ENCODE measurements at places on chromosomes 5 and 9. TPM values are rescaled to one million over a fixed set of nuclear protein-coding genes. Genes with fewer than 3 reads are reported as not detected.

GRCh38 chr5:393846-394275 lies 49.1 kb upstream of the EXOC3 start:
- no peak for ATAC-seq

TMEFF1 gene
- total RNA-seq, result not detected

ADAMTS6 gene
- 1.4 TPM for total RNA-seq

DNA sequence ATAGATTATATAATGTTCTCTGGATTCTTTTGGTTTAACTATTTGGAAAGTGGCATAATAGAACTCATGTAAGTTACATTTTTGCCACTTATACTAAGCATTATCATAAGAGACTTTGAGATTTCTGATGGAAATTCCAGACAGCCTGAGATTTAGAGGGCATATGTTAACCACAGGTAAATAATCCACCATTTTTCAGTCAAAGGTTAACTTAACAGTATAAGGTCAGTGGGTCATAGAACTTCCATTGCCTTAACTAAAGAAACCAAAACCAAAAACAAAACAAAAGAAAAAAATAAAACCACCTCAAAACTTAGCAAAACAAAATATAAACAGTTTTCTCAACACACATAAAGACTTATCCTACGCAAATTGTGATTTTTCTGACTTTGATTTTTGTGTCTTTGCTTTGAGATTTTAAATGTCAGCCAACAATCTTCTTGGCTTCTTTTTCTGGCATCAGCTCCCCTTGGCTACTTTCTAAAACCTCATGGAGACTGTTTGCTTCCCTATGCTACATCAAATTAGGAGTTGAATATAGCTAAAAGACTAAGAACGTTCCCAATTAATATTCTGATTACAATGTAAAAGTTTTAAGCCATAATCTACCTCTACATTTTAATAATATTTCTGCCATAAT lies 430.1 kb upstream of the DAB2 start:
- ATAC-seq, result no peak

DNA sequence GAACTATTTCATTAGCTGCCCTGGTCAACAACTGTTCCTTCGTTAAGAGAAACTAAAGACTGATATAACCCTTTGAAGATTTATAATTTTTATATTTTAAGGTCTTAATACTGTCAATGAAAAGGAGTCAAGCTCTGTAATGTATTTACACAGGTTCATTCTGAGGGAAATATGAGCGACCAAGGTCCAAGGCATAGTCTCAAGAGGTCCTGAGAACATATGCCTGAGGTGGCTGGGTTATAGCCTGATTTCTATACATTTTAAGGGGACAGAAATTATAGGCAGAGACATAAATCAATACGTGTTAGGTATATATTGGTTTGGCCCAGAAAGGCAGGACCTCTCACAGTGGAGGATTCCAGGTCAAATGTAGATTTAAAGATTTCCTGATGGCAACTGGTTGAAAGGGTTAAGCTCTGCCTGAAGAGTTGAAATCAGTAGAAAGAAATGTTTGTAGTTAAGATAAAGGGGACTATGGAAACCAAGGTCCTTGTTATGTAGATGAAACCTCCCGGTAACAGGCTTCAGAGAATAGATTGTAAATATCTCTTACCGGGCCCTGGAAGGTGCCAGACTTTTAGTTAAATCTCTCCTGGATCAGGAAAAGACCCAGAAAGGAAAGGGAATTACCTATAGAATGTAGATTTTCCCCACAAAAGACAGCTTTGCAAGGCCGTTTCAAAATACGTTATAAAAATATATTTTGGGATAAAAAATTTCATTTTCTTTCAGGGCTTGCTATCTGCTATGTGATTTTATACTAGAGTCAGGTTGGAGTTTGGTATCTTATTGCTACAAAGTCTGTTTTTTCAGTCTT lies 107.3 kb upstream of the PRLR start:
- ATAC-seq, result no peak

- ATAC-seq, result no peak
These were observed 139.8 kb downstream of the MPDZ start for GRCh38 chr9:13139641-13140171.

- ATAC-seq, result no peak
These were observed 4.7 kb downstream of the ADGRD2 start for GRCh38 chr9:124454791-124455443.

- ATAC-seq, result no peak
These were observed 53.5 kb upstream of the FCN1 start for GRCh38 chr9:134971196-134971595.

DNA sequence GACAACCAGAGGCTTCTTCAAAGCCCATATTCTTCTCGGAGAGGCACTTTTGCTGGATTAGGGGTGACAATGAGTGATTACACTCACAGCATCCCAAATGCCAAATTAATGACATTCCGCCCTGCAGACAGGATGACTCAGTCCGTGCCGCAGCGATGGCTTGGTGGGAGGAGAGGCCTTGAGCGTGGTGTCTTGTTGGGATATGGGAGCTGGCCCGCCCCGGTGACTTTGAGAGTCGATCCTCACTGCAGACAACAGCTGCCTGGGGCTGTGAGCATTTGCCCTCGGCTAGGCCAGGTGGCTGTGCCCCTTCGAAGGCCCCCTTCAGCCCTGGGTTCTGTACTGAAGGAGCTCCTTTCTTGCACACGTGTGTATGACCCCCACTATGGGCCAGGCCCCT lies 29.8 kb downstream of the OLFM1 start:
- no peak for ATAC-seq

DNA sequence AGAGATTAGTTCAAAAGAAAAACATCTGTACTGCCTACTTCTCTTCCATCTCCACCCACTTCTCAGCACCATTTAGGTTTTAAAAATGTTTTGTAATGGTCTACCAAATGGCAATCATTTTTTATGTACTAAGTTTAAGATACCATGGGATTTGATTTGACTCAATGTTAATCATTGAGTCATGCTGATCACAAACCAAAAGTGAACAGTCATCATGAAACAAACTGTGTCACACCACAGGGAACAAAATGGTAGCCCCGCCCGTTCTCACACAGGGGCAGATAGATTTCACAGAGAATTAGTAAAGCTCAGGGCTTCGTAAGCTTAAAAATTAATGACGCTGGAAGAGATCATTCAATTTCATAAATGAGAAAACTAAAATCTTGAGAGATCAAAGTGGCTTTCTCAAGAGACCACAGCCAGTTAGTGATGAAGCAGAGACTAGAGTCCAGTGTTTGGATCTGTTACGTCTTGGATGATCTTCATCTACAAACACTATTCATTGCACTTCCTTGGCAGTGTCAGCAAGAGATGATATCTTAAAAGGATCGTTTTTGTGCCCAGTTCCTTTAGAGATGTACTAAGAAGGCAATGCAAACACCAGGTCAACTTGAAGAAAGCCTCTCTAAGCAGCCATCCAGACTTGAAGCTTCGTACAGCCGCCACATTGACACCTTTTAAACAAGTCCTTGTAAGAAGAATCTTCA lies 33.9 kb upstream of the TRIO start:
- ATAC-seq, result peak; percentile 91

- ATAC-seq, result no peak
These were observed 252.3 kb downstream of the NR3C1 start for GRCh38 chr5:143151056-143151700.

PCDHGB6 gene
- total RNA-seq, result not detected

- no peak for ATAC-seq
These were observed 9.0 kb upstream of the PAPPA start for GRCh38 chr9:116144555-116144954.

TRAF1 gene
- 164 TPM for total RNA-seq

DNA sequence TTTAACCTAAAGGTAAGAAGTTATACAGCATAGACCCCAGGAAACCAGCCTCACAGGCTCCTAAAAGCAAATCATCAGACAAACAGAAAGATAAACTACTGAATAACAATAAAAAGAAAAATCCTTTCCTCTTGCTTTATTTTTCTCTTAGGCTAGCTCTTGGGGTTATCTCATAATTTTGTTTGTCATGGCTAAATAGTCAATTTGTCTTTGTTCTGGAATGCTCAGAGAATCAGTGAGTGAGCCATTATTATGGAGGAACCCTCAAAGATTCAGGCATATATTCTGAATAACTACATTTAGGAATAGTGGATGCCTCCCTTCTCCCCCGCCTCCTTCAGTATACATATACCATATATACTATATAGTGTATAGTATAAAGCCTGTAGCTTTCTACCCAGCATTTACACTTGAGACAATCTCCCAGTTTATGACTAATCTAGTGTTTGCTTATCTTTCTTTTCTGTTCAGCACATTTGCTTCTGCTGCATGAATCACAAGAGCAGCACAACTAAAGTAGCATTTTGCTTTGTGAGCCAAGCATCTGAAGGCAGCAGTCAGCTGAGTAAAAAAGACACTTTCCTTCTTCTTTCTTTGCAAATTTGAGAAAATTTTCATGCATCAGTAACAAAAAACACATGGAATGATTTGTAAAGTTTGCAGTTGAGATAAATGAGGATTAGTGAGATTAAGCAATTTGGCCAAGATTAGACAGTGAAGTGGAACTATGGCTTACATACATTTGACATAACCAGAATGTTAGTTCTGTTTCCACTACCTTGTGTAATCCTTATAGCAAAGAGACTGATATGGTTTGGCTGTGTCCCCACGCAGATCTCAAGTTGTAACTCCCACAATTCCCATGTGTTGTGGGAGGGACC lies 45.3 kb upstream of the PPP3R2 start:
- no peak for ATAC-seq

- peak; percentile 67 for ATAC-seq
These were observed 7.5 kb downstream of the HSPA5 start for GRCh38 chr9:125233678-125234077.

DNA sequence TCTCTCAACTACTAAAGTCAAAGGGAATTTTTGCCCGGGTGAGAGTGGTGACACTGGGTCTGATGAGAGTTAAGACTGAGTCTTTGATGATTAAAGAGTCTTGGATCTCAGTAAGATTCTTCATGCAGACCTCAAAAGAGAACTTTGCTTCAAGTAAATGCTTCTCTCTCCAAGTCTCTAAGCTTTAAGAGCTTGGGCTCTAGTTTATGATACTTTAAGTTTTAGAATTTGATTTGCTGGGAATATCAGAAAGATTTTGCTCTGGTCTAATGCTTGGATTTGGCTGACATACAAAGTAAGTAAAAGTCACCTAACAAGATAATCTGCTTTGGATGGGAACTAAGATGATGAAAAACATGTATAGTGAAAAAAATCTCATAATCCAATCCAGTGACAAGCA lies 566.3 kb downstream of the MAT2B start:
- ATAC-seq, result no peak

DNA sequence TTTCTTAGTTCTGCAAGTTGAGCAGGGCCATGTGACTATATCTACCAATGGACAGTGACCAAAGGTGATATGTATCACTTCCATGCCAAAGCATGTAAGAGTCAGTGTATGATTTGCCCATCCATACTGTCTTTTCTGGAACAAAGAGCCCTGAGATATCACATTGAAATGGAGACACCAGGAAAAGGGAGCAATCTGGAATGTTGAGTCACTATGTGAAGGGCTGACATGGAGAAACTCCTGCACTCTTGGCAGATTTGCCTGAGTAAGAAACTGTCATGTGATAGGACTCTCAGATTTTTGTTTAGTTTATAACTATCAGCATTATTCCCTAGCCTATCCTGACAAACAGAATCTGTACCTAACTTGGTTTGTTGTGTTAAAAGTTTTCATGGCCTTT lies 29.8 kb upstream of the TMEM161B start:
- no peak for ATAC-seq

- ATAC-seq, result no peak
These were observed 232.7 kb downstream of the EFNA5 start for GRCh38 chr5:107437986-107438510.

GRCh38 chr9:69976152-69976551 lies 67.5 kb upstream of the MAMDC2 start:
- no peak for ATAC-seq

ENTPD8 gene
- total RNA-seq, result not detected

DNA sequence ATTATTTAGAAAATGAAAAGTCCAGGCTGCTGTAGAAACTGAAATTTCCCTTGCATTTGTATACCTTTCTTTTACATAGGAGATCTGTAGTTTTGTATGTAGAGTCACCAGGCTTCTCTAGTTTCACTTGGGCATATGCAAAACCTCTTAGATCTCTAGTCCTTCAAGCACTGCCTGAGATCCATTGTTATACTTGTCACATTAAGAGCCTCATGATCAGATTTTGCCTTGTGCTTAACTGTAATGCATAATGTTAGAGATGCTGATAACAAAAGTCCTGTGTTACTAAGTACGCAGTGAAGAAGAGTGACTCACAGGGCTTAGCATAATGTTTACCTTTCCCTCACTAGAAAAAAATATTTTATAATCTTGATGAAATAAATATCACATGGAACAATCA lies 250.2 kb downstream of the CYLC2 start:
- ATAC-seq, result no peak

- peak; percentile 94 for ATAC-seq
These were observed at the start of gene PAXX for GRCh38 chr9:136991993-136992818. Gene PAXX (plus strand): TSS chr9:136992422. CDS start chr9:136992444, 22 bp downstream.

DNA sequence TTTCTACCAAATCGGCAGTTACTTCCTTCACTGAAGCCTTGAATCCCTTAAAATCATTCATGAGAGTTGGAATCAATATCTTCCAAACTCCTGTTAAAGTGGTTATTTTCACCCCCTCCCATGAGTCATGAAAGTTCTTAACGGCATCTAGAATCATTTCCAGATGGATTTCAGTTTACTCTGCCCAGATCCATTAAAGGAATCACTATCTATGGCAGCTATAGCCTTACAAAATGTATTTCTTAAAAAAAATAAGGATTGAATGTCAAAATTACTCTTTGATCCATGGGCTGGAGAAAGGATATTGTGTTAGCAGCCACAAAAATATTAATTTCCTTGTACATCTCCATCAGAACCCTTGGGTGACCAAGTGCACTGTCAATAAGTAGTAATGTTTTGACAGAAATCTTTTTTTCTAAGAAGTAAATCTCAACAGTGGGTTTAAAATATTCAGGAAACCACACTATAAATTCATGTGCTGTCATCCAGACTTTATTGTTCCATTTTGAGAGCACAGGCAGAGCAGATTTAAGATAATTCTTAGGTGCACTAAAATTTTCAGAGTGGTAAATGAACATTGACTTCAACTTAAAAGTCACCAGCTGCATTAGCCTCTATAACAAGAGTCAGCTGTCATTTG lies 767.7 kb downstream of the DTWD2 start:
- no peak for ATAC-seq

- no peak for ATAC-seq
These were observed 6.5 kb downstream of the HIGD2A start for GRCh38 chr5:176394881-176395675.

DNA sequence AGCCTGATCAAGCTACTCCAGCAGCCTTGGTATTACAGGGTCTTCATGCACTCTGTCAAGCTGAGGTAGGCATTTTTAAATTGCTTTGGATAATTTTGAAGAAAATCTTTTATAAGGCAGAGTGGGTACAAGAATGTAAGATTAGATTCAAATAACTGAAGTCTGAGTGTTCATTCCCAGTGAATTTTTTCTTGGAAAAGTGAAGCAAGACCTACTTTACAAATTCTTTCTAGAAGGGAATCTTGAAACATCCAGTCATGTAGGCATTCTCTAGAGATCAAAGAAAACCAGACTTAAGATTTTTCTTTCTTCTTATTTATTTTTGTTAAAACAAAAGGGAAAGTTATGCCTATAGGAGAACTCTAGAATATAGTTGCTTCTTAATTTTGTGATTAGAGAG lies 139.0 kb downstream of the FOCAD start:
- ATAC-seq, result no peak

GRCh38 chr9:134861595-134862334 lies 18.8 kb upstream of the FCN2 start:
- ATAC-seq, result no peak

GRCh38 chr9:70080481-70081119 lies 37.0 kb downstream of the MAMDC2 start:
- peak; percentile 45 for ATAC-seq

RHOBTB3 gene
- total RNA-seq, result 2.1 TPM

ECSCR gene
- total RNA-seq, result 4.1 TPM

C5orf58 gene
- not detected for total RNA-seq

NRG2 gene
- total RNA-seq, result 0.48 TPM

GFI1B gene
- total RNA-seq, result not detected

GLDC gene
- total RNA-seq, result 19.4 TPM

Measured in activated T-helper 17 cell treated with anti-CD3 and anti-CD28 coated beads, Interleukin-2, amount 50 U/mL, for 72 hours (primary cell).